MG63 (cell line): ENCODE measurements at places on chromosomes 4 and X. TPM values are rescaled to one million over a fixed set of nuclear protein-coding genes. Genes with fewer than 3 reads are reported as not detected.

DNA sequence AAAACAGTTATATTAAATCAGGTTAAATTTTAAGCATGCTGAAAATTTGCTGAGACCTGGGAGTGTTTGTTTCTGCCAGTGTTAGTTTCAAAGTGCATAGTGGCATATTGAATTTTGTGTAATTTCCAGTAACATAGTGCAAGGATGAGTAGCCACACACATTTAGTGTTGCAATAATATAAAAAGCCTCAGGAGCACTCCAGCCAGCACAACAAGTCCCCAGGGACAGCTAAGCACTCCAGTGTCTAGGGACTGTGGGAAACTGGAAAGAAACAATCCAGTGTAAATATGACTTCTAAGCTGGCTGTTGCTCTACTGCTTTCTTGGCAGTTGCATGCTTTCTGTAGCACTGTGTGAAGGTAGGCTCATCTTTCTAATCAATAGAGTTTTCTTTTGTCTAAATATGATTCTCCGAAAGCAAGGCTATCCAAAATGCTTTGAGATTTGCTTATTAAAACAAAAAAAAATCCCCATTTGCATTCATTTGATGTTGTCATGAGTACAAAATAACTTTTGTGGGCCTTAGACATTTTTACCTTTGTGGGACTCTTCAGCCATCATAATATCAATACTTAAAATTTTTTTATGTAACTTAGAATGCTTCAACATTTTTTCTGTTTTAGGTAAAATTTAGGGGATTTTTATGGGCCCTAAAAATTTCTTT, 24.2 kb upstream of the CXCL2 start:
- no peak for DNase-seq

GRCh38 chr4:555566-556275, 20.4 kb downstream of the TMEM271 start:
- no peak for DNase-seq

DNA sequence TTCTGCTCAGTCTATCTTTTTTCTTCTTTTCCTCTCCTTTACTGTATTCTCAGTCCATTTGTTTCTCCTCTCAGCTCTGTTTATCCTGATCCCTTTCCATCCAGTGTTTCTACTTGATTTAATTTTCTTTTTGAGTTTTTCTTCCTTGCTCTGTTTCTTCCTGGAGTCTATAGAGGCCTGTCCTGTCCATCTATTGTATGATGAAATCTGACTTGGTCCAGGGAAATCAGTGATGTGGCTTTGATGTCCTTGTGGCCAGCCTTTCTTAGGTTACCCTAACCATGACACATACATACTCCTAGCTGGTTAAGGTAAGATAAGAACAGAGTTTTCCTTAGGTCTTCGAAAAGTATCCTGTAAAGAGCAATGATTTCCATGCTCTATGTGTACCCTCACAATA, 89.3 kb upstream of the LNX1 start:
- no peak for DNase-seq

DNA sequence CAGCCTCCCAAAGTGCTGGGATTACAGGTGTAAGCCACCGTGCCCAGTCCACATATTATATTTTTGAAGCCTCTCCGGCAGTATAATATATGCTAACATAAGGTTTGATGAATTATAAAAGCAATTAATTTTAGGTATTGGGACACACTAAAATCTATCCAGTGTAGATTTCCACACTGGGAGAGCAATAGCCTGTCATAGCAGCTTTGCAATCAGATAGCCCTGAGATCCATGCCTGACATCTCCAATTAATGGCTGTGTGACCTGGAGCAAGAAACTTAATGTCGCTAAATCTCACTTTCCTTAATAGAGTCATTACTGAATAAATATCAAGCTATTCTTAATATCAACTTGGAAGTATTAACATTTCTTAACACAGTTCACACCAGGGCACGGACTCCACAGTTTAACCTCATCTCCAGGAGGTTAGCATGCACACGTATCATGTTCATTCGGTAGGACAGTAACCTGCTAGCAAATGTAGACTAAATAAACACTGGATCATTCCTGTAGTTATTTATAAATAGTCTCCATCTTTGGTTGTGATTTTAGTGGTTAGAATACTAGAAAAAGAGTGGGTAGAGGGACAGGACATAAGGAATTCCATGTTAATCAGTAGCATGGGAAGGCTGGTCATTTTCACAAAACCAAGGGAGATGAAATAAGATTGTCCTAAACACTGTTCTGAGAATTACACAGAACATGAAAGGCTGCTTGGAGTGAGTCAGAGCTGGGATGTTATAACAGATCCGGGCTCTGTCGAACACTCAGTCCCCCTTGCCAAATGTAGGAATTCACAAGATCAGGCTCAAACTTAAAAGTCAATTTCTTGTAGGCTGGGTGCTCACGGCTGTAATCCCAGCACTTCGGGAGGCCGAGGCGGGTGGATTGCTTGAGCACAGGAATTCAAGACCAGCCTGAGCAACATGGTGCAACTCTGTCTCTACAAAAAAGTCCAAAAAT, 254.7 kb downstream of the PALLD start:
- peak; percentile 16 for DNase-seq

The BMP3 gene
- not detected in 2 replicates for total RNA-seq

GRCh38 chr4:33057736-33058135, 2337.6 kb downstream of the PCDH7 start:
- no peak for DNase-seq
